ENCODE measurements at places on chromosomes 7 and 10.

GRCh38 chr10:13399236-13399635, 51.1 kb upstream of the SEPHS1 start:
- no peak for DNase-seq

DNA sequence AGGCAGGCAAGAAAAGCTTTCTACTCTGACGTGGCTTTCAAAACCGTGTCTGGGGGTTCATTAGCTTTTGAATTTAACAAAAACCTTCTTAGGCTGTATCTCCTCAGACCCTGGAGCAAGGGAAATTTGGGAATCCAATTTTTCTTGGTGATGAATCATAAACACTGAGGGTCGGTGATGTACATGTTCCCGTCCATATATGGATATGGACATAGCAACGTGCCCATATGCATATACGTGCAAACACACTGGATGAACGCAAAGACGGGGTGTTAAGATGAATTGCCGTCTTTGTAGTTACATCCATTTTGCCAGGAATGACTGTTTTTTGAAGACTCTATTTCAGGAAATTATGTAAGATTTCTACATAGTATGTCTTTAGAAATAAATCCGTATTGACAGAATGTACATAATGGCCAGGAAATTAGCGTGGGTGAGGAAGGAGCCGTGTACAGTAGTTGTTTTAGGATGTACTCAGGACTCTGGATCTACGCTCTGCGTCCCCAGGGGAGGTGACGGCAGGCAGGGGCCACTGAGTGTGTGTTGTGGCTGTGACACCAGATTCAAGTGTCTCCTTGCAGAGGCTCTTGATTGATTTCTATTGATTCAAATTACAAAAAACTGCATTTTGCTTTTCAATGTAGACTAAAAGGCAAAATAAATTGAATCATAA, 238.2 kb downstream of the DNAJB6 start:
- DNase-seq: no peak

DNA sequence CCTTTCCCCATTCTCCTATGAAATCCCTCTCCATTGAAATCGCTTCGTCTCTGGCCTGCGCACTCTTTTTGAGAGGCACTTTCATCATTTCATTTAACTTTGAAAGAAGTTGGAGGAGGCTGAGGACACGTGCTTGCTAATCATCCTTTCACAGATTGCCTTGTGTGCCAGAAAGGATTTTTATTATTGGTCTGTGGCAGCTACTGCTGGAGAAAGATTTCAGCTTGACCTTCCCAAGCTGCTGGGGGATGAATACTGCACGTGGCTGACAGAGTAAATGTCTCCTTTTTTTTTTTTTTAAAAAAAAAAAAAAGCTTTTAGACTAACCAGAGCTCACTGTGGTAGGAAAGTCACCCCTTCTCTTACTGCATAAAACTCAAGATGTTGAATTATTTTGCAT, 44.2 kb upstream of the KCNIP2 start:
- DNase-seq: no peak

DNA sequence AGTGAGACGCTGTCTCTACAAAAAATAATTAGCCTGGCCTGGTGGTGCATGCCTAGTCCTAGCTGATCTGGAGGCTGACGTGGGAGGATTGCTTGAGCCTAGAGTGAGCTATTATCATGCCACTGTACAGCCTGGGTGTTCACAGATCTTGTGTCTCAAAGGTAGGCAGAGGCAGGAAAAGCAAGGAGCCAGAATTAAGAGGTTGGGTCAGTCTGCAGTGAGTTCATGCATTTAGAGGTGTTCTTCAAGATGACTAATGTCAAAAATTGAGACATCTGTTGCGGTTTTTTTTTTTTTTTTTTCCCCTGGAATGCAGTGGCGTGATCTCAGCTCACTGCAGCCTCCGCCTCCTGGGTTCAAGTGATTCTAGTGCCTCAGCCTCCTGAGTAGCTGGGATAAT, 5.4 kb downstream of the PPIA start:
- no peak for DNase-seq

DNA sequence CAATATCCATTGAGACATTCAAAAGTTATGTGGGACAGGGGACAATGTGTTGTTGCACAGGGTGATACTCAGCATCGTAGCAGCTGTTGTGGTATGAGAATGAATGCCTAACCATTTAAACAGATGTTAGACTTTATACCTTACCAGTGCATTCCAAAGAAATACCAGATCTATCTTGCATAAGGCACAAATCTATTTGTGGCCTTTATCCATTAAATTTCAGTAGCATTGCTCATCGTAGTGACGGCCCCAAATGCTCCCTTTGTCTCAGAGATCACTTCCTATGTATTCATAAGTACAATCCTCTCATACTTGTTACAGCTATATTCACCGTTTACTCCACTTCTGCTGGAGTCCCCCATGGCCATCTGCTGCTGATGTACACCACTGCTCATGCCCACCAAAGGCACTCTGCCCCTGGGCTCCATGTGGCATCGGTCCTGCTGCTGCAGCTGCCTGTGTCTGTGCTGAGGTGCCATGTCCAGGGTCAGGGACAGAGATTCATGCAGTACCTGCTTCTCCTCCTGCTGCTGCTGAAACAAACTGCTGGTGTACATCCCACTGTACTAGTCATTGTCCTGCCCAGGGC, 96.3 kb downstream of the CPED1 start:
- no peak for DNase-seq

- DNase-seq: no peak
Measured at GRCh38 chr7:139784648-139785047, 6.8 kb upstream of the HIPK2 start.

- no peak for DNase-seq
Measured at GRCh38 chr10:128570319-128570995, 444.2 kb upstream of the MKI67 start.

Measured in suppressor macrophage treated with lipopolysaccharide for 1 hour (primary cell).